ENCODE measurements at places on chromosomes 12 and 14. TPM values are rescaled to one million over a fixed set of nuclear protein-coding genes. Genes with fewer than 3 reads are reported as not detected.
A peak's percentile ranks its signal among the peaks of the same experiment; 100 is the strongest.

GRCh38 chr14:32986791-32987540, 48.3 kb downstream of the NPAS3 start:
- no peak for DNase-seq
- H3K36me3 ChIP-seq = no peaks in the 10 kb centered on the region
- no peak overlapping the region for H3K4me3 ChIP-seq
- H3K4me1 ChIP-seq = no peaks in the 10 kb centered on the region
- H3K27ac ChIP-seq = no peak overlapping the region

DNA sequence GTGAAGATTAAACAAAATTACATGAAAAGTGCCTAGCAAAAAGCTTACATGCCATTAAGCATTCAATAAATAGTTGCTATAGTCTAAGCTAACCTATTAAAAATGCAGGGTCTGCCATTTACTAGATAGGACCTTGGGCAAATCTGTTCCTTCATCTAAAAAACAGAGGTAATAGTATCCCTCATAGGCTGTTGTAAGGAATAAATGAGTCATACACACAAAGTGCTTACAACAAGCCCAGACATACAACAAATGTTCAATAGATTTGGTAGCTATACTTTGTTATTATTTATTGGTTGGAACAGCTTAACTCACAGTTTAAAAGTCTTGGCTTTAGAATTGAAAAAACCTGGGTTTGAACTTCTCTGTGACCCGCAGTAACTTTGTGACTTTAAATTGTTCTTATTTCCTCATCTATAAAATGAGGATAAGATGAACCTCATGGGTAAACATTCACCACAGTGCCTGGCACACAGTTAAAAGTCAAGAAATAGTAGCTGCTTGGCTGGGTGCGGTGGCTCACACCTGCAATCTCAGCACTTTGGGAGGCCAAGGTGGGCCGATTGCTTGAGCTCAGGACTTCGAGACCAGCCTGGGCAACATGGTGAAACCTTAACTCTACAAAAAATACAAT, 24.7 kb downstream of the HEATR5A start:
- H3K4me3 ChIP-seq = no peak overlapping the region
- H3K27me3 ChIP-seq = no peaks in the 10 kb centered on the region
- H3K4me1 ChIP-seq = peaks cover 3% of the 10 kb centered on the region

DNA sequence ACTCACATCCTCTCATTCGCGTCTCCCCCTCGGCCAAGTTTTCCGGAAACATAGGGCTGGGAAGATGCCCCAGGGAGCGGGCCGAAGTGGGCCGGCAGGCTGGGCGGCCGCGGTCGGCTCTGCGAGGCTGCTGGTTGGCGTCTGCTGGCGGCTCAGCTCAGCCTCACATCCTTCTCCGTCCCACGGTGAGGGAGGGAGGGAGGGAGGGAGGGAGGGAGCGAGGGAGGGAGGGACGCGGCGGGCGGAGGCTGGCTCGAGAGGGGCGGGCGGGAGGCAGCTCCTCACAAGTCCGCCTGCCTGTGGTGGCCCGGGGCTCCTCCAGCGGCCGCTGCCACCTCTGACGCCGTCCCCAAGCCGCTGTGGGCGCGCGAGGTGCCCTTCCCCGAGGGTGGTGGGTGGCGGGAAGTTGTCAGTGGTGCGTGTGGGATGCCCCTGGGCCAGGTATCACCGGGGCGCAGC, 93.8 kb downstream of the RFLNA start:
- peaks cover 41% of the 10 kb centered on the region for H3K4me1 ChIP-seq
- DNase-seq = peak; percentile 66
- peaks cover 2% of the 10 kb centered on the region for H3K36me3 ChIP-seq

DNA sequence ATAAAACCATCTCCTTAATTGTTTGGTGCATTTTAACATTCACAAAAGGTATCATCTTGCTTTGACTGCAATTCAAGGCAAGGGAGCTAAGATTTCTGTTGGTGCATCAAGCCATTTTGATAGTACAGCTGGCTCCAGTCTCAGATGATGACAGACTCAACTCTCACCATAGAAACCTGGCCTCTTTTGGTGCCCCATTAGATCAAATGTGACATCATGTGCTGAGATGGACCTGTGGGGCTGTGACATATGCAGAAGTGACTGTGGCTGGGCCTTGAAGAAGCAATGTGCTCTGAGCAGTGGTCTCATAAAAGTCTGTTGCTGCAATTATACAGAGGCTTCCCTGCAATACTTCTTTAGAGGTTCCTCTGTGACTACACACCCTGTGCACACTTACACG, 88.4 kb downstream of the SLC2A13 start:
- no peaks in the 10 kb centered on the region for H3K36me3 ChIP-seq
- H3K4me3 ChIP-seq = no peak overlapping the region
- H3K27me3 ChIP-seq = no peaks in the 10 kb centered on the region
- no peak overlapping the region for H3K27ac ChIP-seq
- DNase-seq = no peak
- H3K4me1 ChIP-seq = peaks cover 13% of the 10 kb centered on the region

DNA sequence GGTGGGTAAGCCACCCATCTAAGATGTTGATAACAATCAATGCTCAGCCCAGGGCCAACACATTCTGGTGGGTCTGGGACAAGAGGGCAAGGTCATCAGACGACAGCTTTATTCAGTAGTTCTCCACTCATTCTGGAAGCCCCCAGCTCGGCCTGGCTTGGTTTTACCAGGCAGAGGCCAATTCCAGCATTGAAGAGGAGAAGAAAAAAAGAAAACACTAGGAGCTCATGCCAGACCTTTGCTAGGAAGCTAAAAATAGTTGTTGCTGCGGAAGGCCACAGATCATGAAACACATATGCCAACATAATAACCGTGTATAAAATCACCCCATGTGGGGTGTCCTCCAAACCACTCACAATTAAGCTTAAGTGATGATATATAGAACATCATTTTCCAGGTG, 44.4 kb downstream of the CCDC60 start:
- H3K4me1 ChIP-seq = peaks cover 17% of the 10 kb centered on the region
- H3K4me3 ChIP-seq = no peak overlapping the region
- H3K36me3 ChIP-seq = no peaks in the 10 kb centered on the region

- H3K4me3 ChIP-seq = no peak overlapping the region
- H3K36me3 ChIP-seq = no peaks in the 10 kb centered on the region
- H3K27me3 ChIP-seq = no peaks in the 10 kb centered on the region
Measured at GRCh38 chr12:5295151-5295550, 136.8 kb upstream of the NTF3 start.

GRCh38 chr14:61454545-61454944, 133.2 kb downstream of the PRKCH start:
- peak overlapping the region; percentile 85 for H3K27ac ChIP-seq
- H3K27me3 ChIP-seq = no peaks in the 10 kb centered on the region
- peak overlapping the region; percentile 77 for H3K4me3 ChIP-seq
- peaks cover 96% of the 10 kb centered on the region for H3K4me1 ChIP-seq
- H3K36me3 ChIP-seq = peaks cover 92% of the 10 kb centered on the region

GRCh38 chr14:99195602-99196309, 76.2 kb downstream of the BCL11B start:
- DNase-seq = no peak
- peaks cover 98% of the 10 kb centered on the region for H3K4me1 ChIP-seq
- H3K27me3 ChIP-seq = no peaks in the 10 kb centered on the region
- peaks cover 84% of the 10 kb centered on the region for H3K36me3 ChIP-seq

GRCh38 chr14:89445273-89445973, 28.4 kb upstream of the FOXN3 start:
- H3K27ac ChIP-seq = peak overlapping the region; percentile 56
- peaks cover 52% of the 10 kb centered on the region for H3K4me1 ChIP-seq
- H3K27me3 ChIP-seq = no peaks in the 10 kb centered on the region
- H3K36me3 ChIP-seq = peaks cover 23% of the 10 kb centered on the region
- no peak overlapping the region for H3K4me3 ChIP-seq
- peak; percentile 47 for DNase-seq

GRCh38 chr14:31180299-31181051, 27.1 kb downstream of the HECTD1 start:
- no peaks in the 10 kb centered on the region for H3K4me1 ChIP-seq
- no peak for DNase-seq

DNA sequence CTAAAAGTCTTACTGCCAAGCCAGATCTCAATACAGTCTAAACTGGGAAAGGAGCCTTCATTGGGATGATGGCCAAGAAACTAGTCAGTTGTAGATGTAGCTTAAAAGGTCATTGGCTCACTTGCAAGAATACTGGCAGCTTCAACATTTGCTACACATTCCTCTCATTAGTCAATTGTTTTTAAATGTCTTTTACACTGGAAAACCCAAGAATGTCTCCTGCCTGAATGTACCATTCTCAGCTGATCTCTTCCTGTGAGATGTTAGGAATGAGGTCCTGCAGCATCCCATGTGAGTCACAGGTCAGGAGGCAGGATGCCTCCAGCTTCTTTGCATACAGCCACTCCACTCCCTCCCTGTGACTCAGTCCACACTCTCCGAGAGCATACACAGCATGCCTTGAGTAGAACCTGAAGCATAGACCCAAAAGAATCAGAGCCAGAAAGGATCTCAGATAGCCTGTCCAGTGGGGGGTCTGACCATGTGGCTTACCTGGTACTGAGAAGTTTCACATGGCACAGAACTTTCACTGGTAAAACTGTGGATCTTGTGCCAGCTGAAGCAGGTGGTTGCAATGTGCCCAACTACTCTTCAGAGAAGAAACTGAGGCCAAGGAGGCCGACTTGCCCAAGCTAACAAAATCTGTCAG, 56.0 kb upstream of the HECTD1 start:
- DNase-seq = no peak
- no peak overlapping the region for H3K27ac ChIP-seq

OR4E1 gene
- total RNA-seq = not detected

PRB2 gene
- total RNA-seq = not detected

VWF gene
- not detected for total RNA-seq

GUCY2C gene
- total RNA-seq = not detected

HOXC12 gene
- total RNA-seq = not detected

PCK2 gene
- 49.6 TPM for total RNA-seq

SERPINA9 gene
- not detected for total RNA-seq

SDS gene
- not detected for total RNA-seq

SLC4A8 gene
- 11.4 TPM for total RNA-seq

NPFF gene
- total RNA-seq = not detected

GDF3 gene
- total RNA-seq = not detected

B4GALNT3 gene
- 10.9 TPM for total RNA-seq

All from activated CD8-positive, alpha-beta T cell treated with anti-CD3 and anti-CD28 coated beads, Interleukin-2, amount 10 ng/mL, durations not matched to agents 7 days and 5 days (primary cell).